ENCODE measurements at places on chromosomes 5 and 9.

GRCh38 chr5:169873642-169874041 is 106.7 kb downstream of the INSYN2B start:
- no peak for DNase-seq

DNA sequence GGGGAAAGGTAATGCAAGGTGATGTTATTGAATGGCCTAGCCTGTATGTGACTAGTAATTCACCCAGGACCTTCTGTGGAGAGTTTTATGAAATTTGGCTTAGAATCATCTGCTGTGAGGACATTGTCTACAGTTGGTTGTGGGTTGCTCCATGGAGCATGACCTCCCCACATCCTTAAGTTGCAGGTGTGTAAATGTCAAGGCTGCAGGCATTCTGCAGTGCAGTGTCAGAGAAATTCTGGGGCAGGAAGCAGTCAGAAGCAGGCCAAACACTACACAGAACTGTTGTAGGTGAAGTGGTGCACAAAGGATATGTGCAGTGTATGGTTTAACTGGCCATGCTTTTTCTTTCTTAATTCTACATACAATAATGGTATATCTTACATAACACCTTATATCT is 588.3 kb downstream of the EBF1 start:
- no peak for DNase-seq

- peak; percentile 40 for DNase-seq
These were observed at the start of gene ALDH1B1 for GRCh38 chr9:38392235-38393127. ALDH1B1 (plus strand) TSS chr9:38392702; CDS start chr9:38395749, 3,047 bp downstream.

DNA sequence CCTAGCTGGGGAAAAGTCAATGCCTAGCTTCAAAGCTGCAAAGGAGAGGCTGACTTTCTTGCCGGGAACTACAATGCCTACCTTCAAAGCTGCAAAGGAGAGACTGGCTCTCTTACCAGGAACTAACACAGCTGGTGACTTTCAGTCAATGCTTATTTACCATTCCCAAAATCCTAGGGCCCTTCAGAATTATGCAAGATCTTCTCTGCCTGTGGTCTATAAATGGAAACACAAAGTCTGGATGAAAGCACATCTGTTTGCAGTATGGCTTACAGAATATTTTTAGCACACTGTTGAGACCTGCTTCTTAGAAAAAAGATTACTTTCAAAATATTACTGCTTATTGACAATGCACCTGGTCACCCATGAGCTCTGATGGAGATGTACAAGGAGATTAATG is 259.4 kb downstream of the PLK2 start:
- DNase-seq, result no peak

DNA sequence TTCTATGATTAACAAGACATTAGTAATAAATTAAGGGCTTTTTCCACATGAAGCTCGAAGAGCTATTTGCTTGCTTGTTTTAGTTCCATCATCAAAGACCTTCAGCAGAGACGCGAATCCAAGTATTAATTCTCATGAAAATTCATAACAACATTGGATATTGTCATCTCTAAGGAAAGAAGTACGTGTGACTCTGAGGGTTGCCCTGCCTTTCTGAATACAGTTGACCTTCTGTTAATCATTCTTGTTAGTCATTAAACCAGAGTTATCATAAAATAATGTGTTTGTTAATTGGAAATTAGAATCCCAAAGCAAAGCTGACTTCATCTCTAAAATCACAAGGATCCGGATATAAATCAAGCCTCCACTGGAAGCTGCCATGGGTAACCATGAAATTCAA is 222.5 kb downstream of the ZNF608 start:
- DNase-seq, result no peak

GRCh38 chr9:118162716-118163115 is 458.5 kb downstream of the TLR4 start:
- no peak for DNase-seq

DNA sequence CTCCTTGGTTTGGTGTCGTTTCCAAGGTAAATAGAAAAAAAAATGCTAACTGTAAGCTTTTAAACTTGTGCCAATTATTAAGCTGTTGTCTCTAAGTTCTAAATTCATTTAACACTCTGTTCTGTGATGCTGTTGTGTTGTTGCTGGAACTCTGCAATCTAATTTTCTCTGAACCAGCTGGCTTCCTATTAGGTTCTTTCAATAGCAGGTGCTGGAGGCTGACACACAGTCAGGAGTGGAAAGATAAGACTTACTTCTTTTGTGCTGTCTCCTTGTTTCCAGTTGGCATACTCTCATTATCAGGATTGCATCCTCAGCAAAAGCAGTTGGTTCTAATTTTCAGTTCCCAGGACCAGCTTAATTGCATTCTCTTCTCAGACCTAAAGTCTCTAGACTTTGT is 1252.6 kb upstream of the NUDT12 start:
- DNase-seq, result no peak

DNA sequence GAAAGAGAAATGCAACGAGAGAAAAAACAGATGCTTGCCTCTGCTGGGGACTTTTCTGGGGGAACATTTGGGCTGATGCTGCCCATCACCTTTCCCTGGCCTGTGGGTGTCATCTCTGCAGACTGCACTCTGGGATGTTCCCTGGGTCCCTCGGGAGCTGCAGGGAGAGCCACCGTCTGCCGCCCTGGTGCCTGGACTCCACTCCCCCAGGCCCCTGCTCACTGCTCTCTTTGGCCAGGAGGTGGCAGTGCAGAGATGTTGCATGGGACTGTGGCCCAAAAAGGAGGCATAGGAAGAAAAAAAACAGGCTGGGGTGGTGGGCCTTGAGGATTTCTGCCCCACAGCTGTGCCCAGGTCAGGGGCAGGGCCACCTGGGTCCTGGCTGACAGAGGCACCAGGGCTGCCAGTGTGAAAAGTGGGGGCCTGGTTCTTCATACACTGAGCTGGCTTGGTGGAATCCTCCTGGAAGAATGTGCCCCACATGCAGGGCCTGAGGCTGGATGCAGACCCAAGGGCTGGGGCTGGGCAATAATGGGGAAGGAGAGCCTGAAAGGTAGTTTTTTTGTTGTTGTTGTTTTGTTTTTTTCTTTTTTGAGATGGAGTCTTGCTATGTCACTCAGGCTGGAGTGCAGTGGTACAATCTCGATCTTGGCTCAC is 353.6 kb downstream of the SLIT3 start:
- no peak for DNase-seq

DNA sequence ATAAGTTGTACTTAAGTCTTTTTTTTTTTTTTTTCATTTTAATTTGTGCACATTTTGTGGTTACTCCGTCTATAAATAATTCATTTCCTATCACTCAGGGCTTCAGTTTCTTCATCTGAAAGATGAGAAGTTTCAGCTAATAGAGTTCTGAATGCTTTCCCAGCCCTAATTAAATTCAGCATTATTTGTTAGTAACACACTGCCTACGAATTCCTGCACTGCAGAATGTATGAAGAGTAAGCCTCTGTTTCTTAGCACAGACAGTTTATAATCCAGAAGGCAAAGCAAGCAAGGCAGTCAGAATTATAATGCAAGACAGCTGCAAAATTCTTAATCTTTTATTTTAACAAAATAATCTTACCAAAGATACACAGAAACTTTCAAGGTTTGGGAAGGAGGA is 138.0 kb upstream of the GHR start:
- no peak for DNase-seq

DNA sequence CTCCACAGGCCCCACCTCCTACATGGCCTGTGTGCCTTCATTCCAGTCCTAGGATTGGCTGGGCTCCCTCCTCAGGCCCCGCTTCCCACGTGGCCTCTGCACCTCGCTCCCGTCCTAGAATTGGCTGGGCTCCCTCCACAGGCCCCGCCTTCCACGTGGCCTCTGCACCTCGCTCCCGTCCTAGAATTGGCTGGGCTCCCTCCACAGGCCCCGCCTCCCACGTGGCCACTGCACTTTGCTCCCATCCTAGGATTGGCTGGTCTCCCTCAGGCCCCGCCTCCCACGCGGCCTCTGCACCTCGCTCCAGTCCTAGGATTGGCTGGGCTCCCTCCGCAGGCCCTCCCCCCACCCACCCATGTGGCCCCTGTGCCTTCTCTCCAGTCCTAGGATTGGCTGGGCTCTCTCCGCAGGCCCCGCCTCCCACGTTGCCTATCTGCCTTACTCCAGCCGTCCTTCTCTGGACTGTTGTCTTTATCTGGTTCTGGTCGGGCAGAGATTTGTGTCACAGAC is 45.3 kb upstream of the CACNA1B start:
- no peak for DNase-seq

DNA sequence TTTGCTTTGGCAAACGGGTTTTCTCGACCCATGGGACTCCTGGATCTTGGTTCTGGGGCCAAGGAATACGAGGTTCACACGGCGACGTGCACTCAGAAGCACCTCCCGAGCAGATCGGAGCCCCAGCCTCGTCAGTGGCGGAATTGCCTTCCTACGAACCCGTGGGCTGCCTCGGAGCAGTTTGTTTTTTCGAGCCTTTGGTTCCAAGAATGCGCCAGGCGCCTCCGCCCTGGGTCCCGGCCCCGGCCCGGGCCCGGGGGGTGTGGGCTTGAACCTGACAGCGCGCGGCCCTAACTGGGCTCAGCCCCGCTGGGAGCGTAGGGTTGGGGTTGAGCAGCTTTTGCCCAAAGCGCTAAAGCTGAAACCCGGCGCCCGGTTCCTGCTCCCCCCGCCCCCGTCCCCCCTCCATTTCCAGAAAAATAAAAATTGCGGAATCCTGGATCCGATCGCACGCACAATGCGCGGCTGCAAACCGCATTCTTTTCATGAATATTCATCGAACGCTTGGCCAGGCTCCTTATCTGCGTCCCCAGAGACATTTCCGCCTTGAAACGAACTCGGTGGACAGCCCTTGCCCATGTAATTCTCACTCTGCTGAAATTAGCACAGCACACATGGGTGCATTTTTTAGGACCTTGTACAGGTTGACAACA is 1.0 kb downstream of the BASP1 start:
- DNase-seq, result no peak

- DNase-seq, result no peak
These were observed 36.2 kb upstream of the CXXC5 start for GRCh38 chr5:139611703-139612584.

GRCh38 chr9:116700882-116701865 is 14.1 kb downstream of the TRIM32 start:
- no peak for DNase-seq

- DNase-seq, result no peak
These were observed 1072.3 kb downstream of the MAT2B start for GRCh38 chr5:164577742-164578141.

DNA sequence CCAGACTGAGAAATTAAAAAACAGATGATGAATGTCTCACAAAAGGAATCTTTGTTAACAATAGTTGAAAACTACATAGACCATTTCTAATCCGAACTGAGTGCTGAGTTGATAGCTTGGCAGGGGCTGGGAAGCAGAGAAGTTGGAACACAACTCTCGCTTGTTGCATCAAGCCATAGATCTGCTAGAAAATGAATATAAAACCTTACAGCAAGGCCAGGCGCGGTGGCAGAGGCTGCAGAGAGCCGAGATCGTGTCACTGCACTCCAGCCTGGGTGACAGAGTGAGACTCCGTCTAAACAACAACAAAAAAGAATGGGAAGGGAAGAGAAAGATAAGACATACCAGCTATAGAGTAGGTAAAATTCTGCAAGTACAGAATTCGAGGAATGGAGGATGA is 28.0 kb upstream of the SPZ1 start:
- no peak for DNase-seq

DNA sequence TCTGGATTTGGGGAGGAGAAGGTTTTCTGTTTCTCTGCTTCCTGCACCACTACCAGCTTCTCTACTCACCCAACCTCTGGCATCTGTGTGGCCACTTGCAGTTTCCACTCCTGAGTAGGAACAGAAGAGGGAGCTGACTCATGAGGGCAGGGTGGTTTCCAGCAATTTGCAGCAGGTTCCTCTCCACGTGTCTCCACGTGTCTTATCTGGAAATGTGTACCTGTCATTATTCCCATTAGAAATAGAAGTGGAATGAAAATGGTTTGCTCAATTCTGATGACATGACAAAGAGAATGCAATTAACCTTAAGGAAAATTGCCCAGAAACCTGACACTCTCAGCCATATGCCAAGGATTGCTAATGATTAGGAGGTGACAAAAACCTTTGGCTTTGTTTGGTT is 33.0 kb downstream of the EGFLAM start:
- no peak for DNase-seq

DNA sequence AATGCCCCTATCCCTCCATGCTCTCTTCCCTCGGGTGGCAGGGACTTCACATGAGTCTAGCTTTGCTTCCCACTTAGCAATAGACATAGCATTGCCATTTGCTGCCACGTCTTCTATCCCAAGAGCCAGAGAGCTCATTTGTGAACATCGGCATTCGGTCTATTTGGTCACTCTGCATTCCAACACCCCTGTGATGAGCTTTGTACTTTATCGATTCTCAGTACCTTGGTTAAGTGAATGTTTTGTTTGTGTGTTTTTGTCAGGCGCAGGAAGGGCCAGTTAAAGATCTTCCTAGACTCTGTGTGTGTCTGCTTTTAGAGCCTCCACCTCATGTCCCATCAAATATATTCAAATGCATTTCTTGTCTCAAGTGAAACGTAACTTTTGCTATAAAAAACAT is 141.7 kb downstream of the TARS1 start:
- DNase-seq, result no peak

DNA sequence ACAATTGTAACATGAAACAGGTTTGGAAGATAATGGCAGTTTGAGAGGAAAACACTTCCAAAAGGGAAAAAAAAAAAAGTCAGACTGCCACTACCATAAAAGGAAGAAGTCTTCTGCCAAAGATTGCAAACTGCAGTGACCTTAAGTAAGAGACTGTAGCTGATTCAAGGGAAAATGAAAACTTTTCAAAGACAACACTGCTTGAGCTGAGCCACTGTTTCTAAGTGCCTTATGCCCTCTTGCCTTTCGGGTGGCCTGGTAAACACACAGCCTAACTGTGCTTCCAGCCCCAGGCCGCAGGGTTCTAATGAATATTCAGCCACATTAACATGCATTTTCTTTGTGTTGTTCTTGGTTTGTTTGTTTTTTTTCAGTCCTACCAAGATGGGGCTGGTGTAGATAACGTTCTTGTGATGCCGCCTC is 354.6 kb downstream of the BNC2 start:
- no peak for DNase-seq
